ENCODE measurements at places on chromosomes 5 and 9.
A peak's percentile ranks its signal among the peaks of the same experiment; 100 is the strongest.

DNA sequence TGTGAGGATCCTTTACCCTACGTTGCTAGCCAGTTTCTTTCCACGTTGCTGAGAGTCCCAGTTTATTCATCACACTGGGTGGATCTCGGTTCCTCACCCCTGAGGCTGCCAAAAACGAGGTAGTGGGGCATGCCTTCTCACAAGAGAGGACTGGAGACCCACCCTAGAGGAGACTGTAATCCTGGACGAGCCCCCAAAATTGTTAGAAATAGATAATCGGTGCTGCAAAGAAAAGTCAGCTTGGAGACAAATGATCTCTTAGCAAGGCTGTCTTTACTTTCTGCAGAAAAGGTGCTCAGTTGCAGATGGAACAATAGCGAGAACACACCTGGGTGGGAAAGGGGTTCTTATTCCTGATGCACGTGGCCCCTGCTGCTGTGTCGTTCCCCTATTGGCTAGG is 101.8 kb downstream of the TMEM167A start:
- DNase-seq = no peak

DNA sequence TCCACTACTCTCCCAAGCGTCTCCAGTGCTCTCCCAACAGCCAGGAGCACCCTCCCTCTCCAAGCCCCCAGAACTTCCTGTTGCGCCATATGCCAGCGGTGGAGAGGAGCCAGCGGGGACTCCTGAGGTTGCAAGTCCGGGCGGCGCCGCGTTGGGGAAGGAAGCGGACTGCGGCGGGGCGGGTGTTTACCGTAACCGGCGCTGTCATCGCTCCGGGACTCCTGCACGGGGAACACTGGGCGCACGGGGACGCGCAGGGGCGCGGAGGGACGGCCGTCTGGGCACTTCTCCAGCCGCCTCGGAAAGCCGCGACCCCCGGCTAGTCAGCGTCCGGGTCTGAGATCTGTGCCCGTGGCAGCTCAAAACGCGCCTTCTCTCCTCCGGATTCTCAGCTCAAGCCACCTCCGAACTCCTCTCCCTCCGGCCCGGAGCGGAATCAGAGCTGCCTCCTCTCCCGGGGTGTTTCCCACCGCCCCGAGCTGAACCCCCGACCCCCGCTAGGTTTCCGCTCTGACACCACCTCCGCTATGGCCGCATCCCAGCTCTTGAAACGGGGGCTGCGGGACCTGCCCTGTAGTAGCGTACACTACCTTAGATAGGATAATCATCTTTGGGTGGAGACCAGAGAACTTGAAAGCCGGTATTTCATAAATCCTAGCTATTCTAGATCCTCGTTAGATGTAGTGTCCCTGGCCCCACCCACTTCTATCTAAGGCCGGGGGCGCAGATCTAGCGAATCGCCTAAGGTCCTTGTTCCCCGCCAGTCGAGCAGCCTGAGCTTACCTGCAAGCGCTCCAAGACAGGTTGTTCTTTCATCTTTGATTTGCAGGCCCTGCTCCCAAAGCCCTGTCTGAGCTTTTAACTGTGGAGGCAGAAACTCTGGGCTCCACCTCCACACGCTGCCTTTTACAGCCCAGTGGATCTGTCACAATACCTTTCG is at the start of gene TRPM6:
TRPM6 (minus strand) TSS at position 881 of the 940 bp plus-strand sequence; CDS start at position 816, 65 bp downstream.
- DNase-seq = peak; percentile 50

DNA sequence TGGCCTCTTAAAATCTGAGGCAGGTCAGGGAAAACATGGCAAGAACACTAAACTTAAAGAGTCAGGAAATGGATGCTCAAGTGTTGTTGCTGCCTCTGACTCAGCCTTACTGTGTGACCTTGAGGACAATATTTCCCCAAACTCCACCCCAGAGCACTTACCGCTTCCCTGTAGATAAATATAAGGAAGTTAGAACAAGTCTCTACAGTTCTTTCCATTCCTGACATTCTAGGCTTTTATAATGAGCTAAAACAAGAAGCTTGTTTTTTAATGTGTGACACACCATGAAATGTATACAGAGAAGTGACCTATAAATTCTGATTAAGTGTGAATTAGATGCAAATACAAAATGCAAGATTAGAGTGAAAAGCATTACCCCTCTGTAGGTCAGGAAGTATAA is 129.3 kb downstream of the GRIA1 start:
- no peak for DNase-seq

GRCh38 chr9:86405926-86406325 is 51.7 kb upstream of the TUT7 start:
- no peak for DNase-seq

GRCh38 chr5:100615362-100615761 is 80.2 kb downstream of the FAM174A start:
- DNase-seq = no peak

DNA sequence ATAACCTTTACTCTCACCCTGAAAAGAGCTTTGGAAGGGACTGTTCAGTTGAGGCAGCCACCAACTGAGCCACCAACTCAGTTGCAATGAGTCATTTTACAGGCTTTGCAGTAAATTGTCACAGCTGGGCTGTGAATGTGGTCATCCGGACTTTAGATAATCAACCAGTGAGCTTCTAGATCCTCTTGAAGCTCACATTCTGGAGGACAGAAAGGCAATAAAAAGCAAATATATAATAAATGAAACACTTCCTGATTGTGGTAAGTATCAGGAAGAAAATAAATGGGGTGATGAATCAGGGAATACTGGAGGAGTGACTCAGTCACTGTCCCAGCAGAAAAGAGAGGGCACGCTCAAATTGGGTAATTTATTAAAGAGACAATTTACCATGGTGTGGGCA is 13.2 kb upstream of the C5orf58 start:
- DNase-seq = no peak

GRCh38 chr5:65483546-65484346 is 2.0 kb upstream of the ADAMTS6 start:
- peak; percentile 13 for DNase-seq

DNA sequence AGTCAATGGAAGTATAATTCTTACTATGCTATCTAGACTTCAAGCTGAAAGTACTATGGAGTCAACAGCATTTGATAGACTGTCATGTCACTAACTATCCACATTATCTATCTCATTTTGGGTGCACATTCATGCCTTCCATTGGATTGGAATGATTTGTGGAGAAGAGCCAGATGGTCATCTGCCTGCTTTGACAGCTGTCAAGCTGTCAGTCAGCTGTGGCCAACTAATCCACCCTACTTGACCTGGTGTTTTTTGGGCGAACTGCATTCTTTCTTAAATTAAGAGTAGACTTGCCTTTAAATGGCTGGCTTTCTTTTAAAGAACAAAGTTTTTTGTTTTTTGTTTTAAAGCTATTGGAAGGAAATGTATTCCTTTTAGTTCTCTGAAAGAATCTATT is 151.5 kb downstream of the DCP2 start:
- no peak for DNase-seq

- no peak for DNase-seq
Observed at GRCh38 chr5:109304309-109304708, 105.5 kb downstream of the PJA2 start.

DNA sequence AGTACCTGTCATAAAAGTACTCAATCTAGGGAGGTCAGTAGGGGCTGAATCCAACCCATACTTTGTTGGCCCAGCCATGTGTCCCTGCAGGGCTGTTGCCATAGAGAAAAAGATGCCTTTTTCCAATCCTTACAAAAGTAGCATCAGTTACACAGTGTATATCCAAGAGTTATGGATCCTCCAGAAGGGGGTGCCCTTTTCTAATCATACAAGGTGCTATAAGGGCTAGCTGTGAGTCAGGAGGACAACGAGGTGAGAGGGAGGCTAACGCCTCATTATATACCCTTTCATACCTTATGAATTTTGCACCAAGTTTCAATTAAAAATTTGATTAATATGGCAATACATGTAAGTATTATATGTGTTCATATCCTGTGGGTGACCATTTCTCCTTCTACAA is 4.8 kb downstream of the KIAA0825 start:
- peak; percentile 15 for DNase-seq

DNA sequence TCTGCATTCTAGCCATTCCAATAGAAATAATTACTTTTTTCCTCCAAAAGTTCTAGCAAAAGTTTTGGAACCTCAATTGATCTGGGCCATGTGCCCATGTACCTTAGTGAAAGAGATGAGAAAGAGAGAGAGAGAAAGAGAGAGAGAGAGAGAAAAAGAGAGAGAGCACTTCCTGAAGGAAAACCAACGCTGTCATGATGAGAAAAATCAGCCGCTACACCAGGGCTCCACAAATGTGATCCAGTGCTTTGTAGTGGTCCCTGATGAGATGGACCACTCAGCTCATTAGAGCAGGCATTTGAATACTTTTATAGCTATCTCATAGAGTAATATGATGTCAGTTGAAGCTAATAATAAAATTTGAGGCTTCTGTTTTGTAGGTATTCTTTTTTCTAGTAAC is 7.7 kb upstream of the GAS1 start:
- no peak for DNase-seq

DNA sequence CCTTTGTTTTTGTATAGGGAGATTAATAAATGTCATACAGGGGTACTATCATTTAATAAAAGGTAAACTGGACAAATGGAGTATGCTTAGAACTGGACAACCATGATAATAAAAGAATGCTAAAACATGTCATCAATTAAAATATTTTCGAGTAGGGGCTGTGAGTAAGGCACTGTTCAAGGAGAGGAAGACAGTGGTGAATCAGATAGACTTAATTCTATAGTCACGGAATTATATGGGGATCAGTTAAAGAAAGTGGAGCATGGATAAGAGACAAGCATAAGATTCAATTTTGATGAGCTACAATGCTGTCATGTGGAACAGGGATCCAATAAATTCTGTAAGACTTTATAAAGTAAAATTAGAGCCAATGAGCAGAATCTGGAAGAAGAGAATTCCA is 104.5 kb downstream of the HMHB1 start:
- no peak for DNase-seq

GRCh38 chr9:116605904-116606341 is 81.2 kb upstream of the TRIM32 start:
- no peak for DNase-seq

GRCh38 chr9:7960320-7961050 is 160.9 kb upstream of the DMAC1 start:
- no peak for DNase-seq

- no peak for DNase-seq
Observed at GRCh38 chr5:88238732-88239131, 29.9 kb downstream of the TMEM161B start.

DNA sequence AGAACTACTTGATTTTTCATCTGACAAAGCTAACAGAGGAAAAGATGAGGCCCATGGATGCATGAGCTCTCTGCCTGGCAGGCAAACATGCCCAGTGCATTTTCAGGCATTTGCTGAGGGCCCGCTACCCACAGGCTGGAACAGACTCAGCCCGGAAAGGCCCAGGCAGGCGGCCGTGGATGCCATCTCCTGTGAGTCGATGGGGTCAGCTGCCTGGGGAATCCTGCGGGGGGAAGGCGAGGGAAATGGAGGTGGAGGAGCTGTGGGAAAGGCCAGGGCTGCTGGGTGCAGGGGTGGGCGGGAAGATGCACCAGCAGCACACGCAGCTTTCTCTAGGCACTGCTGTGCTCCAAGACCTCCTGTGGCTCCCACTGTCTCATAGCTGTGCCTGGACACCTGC is 13.7 kb downstream of the SLC9A3 start:
- no peak for DNase-seq

- no peak for DNase-seq
Observed at GRCh38 chr5:16013334-16014065, 166.1 kb downstream of the MARCHF11 start.

DNA sequence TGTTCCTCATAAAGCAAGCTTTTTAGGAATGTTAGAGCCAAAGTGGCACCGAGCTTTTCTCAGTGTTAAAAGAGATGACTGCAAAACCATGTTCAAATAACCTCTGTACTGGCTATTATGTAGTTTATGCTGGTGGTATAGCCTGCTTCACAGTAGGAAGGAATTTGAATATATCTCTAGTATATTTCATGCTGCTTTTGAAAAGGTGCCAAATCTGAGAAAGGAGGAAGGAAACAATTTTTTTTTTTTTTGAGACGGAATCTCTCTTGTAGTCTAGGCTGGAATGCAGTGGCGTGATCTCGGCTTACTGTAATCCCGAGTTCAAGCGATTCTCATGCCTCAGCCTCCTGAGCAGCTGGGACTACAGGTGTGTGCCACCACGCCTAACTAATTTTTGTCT is 13.5 kb downstream of the CREBRF start:
- no peak for DNase-seq

GRCh38 chr9:18922161-18922885 is 110.7 kb downstream of the SAXO1 start:
- no peak for DNase-seq

DNA sequence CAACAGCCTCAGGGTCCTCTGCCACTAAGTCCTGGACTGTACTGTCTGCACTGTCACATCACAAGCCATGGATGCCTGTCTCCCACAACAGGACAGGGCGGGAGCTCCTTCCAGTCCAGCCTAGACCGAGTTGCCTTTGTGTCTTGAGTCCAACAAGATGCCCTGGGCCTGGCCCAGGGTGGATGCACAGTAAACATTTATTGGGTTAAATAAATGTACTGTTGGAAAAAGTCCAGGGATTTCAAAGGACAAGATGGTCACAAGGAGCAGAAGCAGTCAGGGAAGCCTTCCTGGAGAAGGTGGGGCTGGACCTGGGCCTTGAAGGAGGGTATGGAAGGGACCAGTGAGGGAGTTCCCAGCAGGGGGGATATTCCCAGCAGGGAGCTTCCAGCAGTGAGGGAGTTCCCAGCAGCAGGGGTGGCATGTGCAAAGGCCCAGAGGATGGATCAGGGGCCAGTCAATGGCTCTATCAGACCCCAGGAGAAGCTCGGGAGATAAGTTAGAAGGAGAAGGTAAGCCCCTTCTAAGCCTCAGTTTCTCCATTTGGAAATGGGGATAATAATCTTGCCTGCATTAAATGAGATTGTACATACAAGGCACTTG is 72.7 kb upstream of the NEURL1B start:
- no peak for DNase-seq

DNA sequence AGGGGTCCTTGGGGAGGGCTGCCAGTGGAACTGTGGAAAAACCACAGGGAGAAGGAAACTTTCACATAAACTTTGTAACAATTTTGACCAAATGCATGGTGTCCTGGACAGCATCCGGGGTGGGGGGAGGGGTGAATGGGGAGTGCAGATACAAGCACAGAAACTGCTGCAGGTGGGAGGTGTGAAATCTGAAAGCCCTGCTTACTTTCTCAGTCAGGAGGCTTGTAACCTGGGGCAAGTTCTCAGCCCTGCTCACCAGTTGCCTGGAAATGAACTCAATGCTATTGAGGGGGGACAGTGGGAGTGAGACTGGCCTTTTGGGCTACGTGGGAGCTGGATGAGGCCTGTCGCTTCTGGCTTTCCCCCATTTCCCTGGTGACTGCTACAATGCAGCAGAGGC is 694.5 kb upstream of the ZNF608 start:
- DNase-seq = no peak

All from cerebellum (tissue), 4 donors.